ENCODE measurements at places on chromosomes 4 and X. TPM values are rescaled to one million over a fixed set of nuclear protein-coding genes. Genes with fewer than 3 reads are reported as not detected.

The FMR1NB gene
- not detected for polyA plus RNA-seq

The GPC3 gene
- 64.8 TPM for polyA plus RNA-seq

The VAMP7 gene
- 14.2 TPM for polyA plus RNA-seq

The GLOD5 gene
- 0.18 TPM for polyA plus RNA-seq

The CPZ gene
- polyA plus RNA-seq: 67.4 TPM

The ADGRG2 gene
- polyA plus RNA-seq: 10.7 TPM

The GAGE2A gene
- polyA plus RNA-seq: not detected

The TMSB15C gene
- 0.94 TPM for polyA plus RNA-seq

The SORBS2 gene
- 87.1 TPM for polyA plus RNA-seq

The OCIAD2 gene
- polyA plus RNA-seq: 68.9 TPM

The TRAM1L1 gene
- 0.89 TPM for polyA plus RNA-seq

The HSFX3 gene
- not detected for polyA plus RNA-seq

The ZNF157 gene
- 0.67 TPM for polyA plus RNA-seq

The MAN2B2 gene
- 5.8 TPM for polyA plus RNA-seq

The SLC4A4 gene
- polyA plus RNA-seq: 0.41 TPM

The TIMM8A gene
- 16.1 TPM for polyA plus RNA-seq

The FOXR2 gene
- polyA plus RNA-seq: not detected

The MID1IP1 gene
- polyA plus RNA-seq: 209 TPM

All from H1 (cell line).